Renal cortical epithelial cell (primary cell): ENCODE measurements at places on chromosomes 5 and 9. TPM values are rescaled to one million over a fixed set of nuclear protein-coding genes. Genes with fewer than 3 reads are reported as not detected.
A peak's percentile ranks its signal among the peaks of the same experiment; 100 is the strongest.

GRCh38 chr5:116853992-116854391, 279.4 kb upstream of the SEMA6A start:
- no peak for DNase-seq

DNA sequence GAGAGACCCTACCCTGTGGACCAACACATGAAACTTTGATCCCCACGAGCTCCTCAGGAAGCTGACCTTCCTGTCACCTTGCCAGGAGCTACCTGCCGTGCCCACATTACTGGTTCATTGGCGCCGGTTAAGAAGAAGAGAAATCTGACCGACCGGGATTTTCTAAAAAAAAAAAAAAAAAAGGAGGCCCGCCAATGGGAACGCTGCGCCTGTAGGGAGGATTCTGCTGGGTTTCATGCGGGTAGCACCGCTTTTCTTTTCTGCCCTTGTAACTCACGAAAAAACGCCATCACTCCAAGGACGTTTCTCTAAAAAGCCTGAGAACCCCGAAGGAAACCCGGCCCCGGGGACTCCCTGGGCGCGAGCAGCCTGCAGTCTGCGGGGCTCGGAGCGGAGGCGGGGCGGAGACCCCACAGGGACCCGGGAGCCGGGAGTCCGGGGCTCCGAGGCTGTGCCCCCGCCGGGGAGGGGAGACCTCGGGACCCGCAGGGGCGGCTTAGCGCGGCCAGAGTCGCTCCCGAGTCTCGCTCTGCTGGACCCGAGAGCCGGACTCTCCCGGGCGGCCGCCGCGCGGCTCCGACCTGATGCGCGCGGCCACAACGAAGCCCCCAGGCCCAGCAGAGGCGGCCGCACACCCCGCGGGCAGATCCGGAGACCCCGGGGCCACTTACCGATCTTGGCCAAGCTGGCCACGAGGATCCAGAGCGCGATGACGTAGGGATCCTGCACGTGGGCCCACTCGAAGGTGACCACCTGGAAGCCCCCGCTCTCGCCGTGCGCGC, 617 bp downstream of the SLC9A3 start:
- DNase-seq = no peak

GRCh38 chr5:169581580-169582227, 1.9 kb upstream of the SPDL1 start:
- DNase-seq = peak; percentile 56

DNA sequence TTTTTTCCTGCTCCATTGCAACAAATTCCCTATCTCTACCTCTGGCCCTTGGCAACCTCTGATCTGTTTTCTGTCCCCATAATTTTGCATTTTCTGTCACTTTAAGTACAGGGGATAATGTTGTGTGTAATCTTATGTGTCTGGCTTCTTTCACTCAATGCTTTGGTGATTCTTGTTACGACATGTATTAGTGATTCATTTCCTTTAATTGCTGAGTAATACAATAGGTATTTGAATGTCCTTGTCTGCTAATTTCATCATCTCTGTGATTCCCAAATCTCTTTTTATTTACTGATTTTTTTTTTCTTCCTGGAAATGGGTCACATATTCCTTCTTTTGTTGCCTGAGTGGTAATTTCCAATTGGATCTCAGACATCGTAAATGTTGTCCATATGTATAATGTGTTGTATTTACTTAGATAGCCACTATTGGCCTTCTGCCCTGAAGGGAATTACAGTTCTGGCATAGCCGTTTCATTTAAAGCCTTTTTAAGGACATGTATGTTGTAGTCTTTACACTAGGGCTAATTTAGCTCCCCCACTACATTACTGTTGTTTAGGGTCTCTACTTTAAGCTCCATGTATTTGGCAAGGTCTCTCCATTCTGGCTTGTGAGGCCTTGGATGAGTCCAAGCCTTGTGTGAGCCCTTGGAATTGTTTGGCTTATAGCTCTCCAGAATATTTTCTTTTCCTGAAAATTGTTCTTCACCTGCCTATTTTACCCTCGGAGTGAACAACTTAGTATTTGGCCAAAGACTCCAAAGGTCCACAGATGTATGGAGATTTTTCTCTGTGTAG, 683.8 kb downstream of the LRRC70 start:
- peak; percentile 91 for DNase-seq

DNA sequence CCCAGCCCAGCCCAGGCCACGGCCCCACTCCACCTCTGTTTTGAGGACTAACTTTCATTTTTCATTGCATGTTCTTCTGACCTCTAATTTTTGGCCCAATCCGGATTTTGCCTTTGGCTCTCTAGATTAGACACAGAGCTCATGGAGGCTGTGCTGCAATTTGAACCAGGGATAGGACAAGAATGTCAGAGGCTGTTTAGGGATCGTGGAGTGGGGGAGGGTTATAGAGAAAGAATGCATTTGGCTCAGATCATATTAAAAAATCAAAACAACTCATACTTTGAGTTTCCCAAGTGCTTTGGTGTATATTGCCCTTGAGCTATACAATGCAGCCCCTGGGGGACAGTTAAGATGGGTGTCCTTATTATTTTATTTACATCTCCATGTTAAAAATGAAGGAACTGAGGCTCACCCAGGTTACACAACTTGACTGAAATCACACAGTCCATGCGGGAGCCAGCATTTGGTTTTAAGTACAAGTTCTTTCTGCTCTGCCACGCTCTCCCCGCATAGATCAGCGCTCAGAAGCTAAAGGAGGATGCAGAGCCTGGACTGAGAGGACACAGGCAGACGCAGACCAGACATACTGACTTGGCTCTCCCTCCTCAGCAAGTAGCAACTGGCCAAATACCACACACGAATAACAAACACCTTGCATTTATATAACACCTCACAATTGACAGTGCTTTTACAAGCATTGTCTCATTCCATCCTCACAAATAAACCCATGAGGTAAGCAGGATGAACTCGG, 126.4 kb upstream of the RAI14 start:
- no peak for DNase-seq

- DNase-seq = no peak
These were observed 27.5 kb downstream of the ZNF618 start for GRCh38 chr9:113903514-113904077.

DNA sequence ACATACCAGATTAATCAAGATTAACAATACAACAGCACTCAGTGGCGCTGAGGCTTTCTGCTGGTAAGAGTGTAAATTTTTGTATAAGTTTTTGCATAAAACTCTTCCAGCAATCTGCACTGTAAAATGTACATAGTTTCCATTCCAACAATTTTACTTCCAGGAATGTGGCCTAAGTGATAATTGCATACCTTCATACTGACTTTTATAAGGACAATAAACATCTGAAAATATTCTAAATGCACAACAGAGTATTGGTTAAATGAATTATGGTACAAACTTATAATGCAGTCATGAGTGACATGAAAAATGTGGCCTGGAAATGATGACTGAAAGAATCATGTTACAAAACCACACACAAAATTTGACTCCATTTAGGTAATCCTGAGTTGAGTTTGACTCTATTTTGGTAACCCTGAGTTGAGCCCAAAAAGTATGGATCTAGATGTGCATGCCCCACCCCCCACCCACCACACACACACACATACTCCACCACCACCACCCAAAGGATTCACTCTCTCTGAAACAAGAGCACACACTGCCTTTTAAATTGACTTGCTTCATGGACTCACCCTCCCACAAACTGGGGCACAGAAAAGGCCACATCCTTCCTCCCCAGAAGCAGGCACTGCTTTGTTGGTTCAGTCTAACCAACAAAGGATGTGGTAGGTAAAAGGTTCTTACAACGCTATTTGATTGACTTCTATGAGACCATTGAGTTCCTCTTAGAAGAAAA, 137.6 kb downstream of the SUSD1 start:
- DNase-seq = peak; percentile 54

- no peak for DNase-seq
These were observed 5.4 kb downstream of the IGIP start for GRCh38 chr5:140130949-140131733.

GRCh38 chr9:1726993-1727759, 288.0 kb upstream of the SMARCA2 start:
- DNase-seq = no peak

DNA sequence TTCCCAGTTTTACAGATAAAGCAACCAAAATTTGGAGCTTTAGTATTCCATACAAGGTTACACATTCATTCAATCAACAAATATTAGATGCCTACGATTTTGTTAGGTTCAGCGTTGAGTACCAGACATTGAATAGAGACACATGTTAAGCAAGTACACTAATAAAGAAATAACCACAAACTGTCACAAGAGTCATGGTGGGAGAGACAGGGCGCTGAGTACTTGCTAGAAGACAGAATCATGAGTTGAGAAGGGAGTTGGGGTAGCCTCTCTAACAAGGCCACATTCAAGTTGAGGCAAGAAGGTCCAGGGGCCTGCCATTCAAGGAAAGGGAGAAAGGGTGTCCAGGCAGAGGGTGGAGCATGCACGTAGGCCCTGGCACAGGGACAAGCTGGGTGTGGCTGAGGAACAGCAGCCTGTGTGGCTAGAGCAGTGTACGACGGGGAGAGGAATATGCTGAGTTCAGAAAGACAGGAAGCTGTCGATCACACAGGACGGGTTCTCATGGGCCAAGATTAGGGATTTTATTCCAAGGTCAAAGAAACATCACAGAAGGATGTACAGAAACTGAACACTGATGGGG, 17.0 kb downstream of the CDK5RAP2 start:
- DNase-seq = no peak

GRCh38 chr9:3262826-3263529, 262.8 kb downstream of the RFX3 start:
- peak; percentile 31 for DNase-seq

GRCh38 chr5:64690104-64690416, 243 bp upstream of the SHISAL2B start:
- no peak for DNase-seq

DNA sequence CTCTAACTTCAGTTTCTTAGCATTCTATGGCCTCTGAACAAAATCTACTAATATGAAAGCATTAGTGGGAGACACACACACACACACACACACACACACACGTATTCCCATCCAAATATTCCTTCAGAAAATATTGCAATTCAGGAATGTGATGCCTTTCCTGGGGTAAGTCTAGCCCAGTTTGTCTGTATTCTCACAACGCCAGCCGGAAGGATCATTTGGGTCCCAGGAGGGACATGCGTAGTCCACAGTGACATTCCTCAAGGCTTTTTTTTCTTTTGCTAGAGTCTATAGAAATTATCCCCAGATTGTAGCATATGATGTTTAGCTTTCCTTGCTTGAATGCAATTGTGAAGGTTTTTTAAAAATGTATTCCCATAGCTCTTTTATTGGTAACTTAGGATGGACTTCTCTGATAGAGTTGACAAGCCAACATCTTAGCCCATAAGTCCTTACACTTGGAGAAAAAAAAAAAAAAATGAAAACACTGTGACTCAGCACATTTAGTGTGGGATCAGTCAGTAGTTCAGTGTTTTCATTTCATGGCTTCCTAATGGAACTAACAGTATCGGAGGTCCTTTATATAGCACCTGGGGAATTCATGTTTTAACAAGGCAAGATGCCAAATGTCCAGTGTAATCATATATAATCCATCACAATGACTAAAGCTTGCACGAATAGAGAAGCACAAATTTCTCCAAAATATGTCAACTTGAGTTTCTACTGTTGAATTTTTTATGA, 316.5 kb downstream of the DIRAS2 start:
- DNase-seq = peak; percentile 85

DNA sequence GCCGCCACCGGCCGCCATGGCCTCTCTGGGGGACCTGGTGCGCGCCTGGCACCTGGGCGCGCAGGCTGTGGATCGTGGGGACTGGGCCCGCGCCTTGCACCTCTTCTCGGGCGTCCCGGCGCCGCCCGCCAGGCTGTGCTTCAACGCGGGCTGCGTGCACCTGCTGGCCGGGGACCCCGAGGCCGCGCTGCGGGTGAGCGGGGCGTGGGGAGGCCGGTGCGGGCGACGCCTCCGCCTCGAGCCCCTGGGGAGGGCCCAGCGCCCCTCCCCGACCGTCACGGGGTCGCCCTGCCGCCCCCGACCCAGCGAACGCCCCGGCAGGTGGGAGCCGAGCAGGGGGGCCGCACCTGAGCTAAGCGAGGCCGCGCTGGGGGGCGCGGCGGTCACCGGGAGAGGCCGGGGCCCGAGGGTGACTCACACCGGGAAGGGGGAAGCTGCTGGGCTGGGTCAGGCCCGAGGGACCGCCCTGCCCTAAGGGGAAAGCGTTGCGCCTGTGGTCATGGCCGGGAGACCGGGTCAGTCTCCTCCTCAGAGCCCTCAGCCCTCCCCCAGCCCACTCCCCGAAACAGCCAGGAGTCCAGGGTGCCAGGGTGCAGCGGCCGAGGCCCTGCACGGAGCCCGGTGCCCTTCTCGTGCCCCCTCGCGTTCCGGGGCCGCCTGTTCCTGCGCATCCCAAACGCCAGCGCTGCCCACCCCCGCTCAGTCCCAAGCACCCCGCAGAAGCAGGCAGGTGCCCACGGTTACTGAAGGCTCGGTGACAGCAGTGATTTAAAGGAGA, 510 bp downstream of the NOXA1 start:
- no peak for DNase-seq

DNA sequence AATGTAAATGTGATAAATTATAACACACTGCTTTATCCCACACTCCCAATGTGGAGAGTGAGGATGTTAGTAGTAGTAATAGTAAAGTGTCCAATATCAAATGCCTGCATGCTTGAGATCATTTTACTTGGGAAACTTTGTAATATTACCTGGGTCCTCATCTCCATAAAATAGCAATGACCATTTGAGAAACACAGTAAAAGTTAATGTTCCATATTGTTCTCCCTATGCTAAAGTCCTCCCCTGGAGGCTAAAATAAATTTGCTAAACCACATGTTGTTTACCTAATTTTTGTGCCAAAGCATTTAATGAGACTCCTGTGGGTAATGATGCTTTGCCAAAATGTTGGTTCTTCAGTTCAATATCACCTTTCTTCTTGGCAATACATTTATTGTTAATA, 291.2 kb downstream of the CDH10 start:
- DNase-seq = peak; percentile 81

DNA sequence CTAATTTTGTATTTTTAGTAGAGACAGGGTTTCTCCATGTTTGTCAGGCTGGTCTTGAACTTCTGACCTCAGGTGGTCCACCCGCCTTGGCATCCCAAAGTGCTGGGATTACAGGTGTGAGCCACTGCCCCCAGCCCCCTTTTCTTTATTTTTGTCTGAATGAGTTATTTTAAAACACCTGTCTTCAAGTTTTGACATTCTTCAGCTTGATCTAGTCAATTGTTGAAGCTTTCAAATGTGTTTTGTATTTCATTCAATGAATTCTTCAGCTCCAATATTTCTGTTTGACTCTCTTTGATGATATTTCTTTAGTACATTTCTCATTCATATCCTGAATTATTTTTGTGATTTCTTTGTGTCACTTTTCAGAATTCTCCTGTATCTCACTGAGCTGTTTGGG, 486.2 kb downstream of the DMAC1 start:
- DNase-seq = no peak

- no peak for DNase-seq
These were observed 9.9 kb downstream of the BTNL9 start for GRCh38 chr5:181050016-181050415.

- no peak for DNase-seq
These were observed 22.6 kb upstream of the RAPGEF1 start for GRCh38 chr9:131762356-131762932.

GRCh38 chr9:29625292-29625731, 2052.0 kb upstream of the C9orf72 start:
- DNase-seq = peak; percentile 40

- DNase-seq = no peak
These were observed 69.8 kb downstream of the MAPKAP1 start for GRCh38 chr9:125637241-125637640.

The LCP2 gene
- total RNA-seq = not detected in 2 replicates

The IFNK gene
- total RNA-seq = not detected in 2 replicates

The C5orf58 gene
- not detected in 2 replicates for total RNA-seq

The GABRA1 gene
- not detected in 2 replicates for total RNA-seq

The F2RL1 gene
- total RNA-seq = 119 and 170 TPM in 2 replicates
